ENCODE measurements at places on chromosomes 11 and 22.

DNA sequence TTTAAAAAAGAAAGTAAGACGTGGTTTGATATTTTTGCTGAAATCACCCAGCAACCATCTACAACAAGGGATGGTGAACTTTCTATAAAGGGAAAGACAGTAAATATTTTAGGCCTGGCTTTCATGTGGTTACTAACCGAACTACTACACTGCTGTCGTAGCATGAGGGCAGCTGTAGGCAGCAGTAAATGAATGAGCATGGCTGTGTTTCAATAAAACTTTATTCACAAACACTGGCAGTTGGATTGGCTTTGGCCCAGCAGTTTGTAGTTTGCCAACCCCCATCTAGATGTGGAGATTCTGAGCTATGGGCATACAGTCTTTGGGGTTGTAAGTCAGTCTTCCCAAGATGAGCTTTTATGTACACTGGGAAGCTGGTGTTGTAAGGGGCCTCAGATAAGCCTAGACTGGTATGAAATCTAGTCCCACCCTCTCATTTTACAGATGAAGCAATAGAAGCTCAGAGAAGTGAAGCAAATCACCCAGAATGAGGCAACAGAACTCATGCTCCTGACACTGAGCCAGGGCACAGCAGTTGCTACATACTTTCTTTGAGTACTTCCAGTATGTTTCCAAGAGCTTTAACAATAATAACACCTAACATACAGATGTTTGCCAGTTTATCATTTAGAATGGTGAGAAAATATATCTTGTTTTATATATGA is 204.4 kb downstream of the ADAMTS15 start:
- no peak for DNase-seq

- no peak for DNase-seq
These were observed 7.6 kb downstream of the TMPRSS5 start for GRCh38 chr11:113698515-113698914.

GRCh38 chr22:25923914-25924313 is 181.9 kb downstream of the MYO18B start:
- no peak for DNase-seq

- DNase-seq, result peak; percentile 19
These were observed 971 bp downstream of the TUBGCP6 start for GRCh38 chr22:50243685-50244419.

DNA sequence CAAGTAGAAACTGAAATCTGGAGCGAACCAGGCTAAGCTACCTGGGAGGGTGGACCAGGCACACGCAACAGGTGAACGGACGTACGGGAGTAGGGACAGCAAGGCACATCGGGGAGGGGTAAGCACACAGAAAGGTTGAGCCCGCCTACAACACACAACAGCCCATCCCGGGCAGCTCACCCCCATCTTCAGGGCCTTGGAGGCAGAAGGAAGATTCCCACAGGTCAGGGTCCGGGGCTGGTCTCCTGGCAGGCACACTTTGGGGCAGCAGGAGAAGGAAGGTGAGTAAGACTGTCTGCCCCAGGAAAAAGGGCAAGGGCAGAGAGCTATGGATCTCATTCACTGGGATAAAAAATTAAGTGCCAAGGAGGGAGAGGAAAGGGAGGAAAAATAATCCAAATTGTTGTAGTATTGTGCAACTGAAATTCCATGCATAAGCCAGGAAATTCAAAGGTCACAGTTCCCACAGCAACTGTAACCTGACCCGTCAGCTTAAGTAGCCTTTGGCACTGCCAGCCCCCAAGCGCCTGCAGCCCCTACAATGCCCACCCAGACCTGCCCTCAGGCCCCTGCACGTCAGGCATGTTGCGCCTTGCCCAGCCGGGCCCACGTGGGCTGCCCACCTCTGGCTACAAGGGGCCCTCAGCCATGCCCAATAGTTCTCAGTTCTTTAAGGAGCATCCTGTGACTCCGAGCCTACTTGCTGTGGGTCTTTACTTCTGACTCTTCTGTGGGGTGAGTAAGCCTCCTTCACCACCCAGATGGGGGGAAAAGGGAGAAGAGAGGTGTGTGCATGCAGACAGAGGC is 51.8 kb downstream of the MICAL3 start:
- no peak for DNase-seq

DNA sequence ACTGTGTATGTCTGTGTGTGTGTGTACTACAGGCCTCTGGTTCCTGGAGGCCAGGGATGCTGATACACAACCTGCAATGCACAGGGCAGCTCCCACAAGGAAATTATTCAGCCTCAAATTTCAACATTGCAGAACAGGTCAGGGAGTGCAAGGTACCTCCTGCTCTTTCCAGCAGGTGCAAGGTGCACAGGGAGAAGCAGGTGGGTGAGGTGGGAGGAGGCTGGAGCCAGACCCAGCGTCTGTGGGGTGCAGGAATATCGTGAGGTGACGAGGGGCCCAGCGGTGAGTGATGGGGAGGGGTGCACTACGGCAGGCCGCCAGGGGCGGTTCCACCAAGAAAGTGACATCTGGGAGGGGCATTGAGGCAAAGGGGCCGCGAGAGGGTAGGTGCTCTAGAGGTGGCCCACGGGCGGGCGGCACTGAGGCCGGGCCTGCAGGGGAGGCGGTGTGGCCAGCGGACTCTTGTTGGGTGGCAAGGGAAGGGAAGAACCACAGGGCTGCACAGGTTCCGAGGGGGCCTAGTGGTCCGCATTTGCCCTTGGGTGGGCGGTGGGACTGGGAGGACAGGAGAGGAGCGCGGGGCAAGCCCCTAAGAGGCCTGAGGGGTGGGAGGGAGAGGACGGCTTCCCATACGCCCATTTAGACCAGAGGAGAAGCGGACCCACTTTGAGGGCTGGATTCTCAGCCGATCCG is 21.6 kb downstream of the DGCR6L start:
- DNase-seq, result no peak

DNA sequence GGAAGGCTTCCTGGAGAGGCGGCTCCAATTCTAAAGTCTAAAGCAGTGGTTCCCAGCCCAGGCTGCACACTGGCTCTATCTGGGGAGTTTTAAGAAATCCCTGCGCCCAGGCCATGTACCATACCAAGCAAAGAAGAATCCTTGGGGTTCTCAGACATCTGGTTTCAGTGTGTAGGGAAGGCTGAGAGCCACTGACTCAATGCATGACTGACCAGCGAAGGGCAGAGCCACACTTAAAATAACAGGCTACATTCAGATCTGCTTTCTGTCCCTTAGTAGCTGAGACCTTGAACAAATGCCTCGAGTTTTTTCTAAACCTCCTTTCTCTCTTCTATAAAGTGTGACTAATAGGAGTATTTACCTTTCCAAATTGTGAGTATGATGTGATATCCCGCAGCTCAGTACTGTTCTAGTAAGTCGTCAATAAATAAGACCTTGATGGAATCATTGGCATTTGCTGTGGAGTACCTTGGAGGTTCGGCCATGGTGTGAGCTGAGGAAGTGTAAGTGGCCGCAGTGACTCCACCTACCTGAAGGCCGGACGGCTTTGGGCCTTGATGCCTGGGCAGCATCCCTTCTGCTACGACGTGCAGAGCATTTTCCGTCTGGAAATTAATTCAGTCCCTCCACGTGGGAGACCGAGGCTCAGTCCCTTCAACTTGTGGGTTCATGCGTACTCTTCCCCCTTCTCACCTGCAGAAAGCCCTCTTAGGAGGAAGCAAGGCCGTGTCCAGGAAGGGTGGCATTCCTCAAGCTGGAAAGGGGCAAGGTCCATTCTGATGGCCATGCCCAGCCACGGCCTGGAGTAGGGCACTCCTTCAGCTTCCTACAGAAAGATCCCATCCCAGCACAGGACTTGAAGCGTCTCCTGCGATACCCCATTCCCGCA is 25.1 kb downstream of the GLB1L2 start:
- DNase-seq, result no peak

DNA sequence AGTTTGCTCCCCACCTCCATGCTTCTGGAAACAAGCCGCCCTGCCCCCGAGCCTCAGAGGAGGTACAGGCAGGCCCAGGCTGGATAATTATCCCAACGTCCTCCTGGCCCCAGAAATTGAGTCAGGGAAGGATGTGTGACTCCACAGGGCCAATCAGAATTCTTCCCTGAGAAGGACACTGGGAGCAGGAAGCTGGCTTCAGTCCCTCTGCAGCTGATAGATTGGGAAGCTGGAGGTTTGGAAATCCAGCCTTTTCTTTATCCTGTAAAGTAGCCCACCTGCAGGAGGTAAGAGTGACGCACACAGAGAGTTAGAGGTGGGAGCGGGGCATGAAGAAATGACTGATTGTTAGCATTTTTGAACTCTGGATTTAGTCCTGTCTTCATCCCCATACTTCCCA is 97.5 kb upstream of the CD82 start:
- no peak for DNase-seq

- no peak for DNase-seq
These were observed 71.3 kb upstream of the GRIA4 start for GRCh38 chr11:105538588-105538987.

- no peak for DNase-seq
These were observed 14.4 kb downstream of the ATXN10 start for GRCh38 chr22:45686004-45686403.

- DNase-seq, result no peak
These were observed 111.5 kb downstream of the PKNOX2 start for GRCh38 chr11:125275905-125276618.

DNA sequence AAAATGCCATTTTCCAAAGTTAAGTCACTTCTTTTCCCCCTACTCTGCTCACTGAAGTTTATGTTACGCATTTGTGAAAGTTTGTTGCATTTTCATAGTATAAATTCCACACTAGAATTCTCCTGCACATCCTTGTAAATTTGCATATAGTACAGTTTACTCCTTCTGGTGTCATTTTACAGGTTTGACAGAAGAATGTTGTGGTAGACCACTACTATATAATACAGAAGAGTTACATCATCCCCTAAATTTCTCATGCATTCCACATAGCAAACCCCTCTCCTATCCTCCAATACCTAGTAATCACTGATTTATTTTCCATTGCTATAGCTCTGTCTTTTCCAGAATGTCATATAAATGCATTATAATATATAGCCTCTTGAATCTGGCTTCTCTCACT is 64.5 kb downstream of the CCDC73 start:
- DNase-seq, result no peak

- DNase-seq, result peak; percentile 78
These were observed 29.9 kb downstream of the ARVCF start for GRCh38 chr22:19986410-19987341.

DNA sequence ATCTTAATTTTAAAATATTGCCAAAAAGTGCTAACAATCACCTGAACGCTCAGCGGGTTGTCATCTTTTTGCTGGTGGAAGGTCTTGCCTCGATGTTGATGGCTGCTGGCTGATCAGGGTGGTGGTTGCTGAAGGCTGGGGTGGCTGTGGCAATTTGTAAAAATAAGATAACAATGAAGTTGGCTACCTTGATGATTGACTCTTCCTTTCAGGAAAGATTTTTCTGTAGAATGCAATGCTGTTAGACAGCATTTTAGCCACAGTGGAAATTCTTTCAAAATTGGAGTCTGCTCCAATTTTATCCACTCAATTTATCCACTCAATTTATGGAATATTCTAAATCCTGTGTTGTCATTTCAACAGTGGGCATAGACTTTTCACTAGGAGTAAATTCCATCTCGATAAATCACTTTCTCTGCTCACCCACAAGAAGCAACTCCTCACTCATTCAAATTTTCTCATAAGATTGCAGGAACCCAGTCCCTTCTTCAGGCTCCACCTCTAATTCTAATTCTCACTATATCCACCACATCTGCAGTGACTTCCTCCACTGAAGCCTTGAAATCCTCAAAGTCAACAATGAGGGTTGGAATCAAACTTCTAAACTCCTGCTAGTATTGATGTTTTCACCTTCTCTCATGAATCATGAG is 78.8 kb downstream of the LINC01488 start:
- DNase-seq, result no peak

- DNase-seq, result no peak
These were observed 134.1 kb downstream of the CASP12 start for GRCh38 chr11:104763930-104764709.

GRCh38 chr22:48639896-48640748 is 1187.6 kb downstream of the BRD1 start:
- DNase-seq, result no peak

DNA sequence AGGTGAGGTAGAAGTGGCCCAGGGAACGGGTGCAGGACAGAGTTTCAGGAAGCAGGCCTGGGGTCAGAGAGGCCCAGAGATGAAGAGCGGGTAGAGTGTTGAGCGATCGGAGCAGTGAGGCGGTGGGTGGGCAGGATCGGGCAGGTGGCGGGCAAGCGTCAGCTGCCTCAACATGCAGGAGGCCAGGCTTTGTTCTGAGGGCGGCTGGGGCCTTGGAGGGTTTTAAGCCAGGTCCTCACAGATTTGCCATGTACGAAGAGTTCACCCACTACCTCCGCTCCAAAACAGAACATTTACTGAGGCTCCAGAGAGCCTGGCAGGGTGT is 29.4 kb downstream of the FLRT1 start:
- DNase-seq, result no peak

DNA sequence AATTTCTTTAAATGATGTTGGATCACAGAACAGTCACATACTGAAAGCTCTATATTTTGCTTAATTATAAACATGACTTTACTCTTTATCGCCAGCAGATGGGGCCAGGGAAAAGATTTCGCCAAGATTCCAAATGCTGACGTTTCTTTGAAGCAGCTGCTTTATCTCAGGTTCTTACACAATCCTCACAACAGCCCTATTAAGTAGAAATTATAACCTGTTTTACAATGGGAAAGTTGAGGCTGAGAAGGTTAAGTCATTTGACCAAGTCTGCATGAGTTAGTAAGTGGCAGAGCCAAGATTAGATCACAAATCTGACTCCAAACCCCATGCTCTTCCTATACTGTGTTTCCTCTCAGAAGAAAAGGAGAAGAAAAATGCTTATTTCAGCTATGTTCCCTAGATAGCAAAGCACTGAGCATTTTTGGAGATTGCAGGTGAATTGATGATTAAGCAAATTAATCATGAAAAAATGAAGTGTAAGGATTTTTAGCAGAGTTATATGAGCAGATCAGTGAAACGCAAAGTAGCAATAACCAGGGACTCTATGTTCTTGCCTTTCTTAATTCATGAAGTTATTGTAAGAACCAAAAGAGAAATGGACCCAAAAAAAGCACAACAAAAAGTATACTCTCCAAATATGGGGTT is 79.0 kb downstream of the AASDHPPT start:
- no peak for DNase-seq

Data from SJSA1 (cell line).